ENCODE measurements at places on chromosomes 2 and 18. TPM values are rescaled to one million over a fixed set of nuclear protein-coding genes. Genes with fewer than 3 reads are reported as not detected.

The WNT6 gene
- polyA plus RNA-seq = not detected

The FAM228A gene
- polyA plus RNA-seq = 1.6 TPM

The KCNG3 gene
- 0.24 TPM for polyA plus RNA-seq

The CCDC141 gene
- 0.48 TPM for polyA plus RNA-seq

The C2orf78 gene
- not detected for polyA plus RNA-seq

The LYG1 gene
- polyA plus RNA-seq = 4.4 TPM

The MPP4 gene
- 1.2 TPM for polyA plus RNA-seq

The ZFP36L2 gene
- polyA plus RNA-seq = 105 TPM

The SIX3 gene
- not detected for polyA plus RNA-seq

The TPO gene
- 2.0 TPM for polyA plus RNA-seq

The PROKR1 gene
- polyA plus RNA-seq = 0.53 TPM

The GREB1L gene
- 0.61 TPM for polyA plus RNA-seq

The HOXD11 gene
- not detected for polyA plus RNA-seq

The STEAP3 gene
- 4.1 TPM for polyA plus RNA-seq

The SOX11 gene
- not detected for polyA plus RNA-seq

The IL1R1 gene
- 59.2 TPM for polyA plus RNA-seq

The MAP3K2 gene
- polyA plus RNA-seq = 17.1 TPM

The HIBCH gene
- polyA plus RNA-seq = 116 TPM

The ORMDL1 gene
- 272 TPM for polyA plus RNA-seq

The APCDD1 gene
- 13.1 TPM for polyA plus RNA-seq

The HAAO gene
- polyA plus RNA-seq = 20.8 TPM

The INHBB gene
- 2.4 TPM for polyA plus RNA-seq

The EVA1A gene
- polyA plus RNA-seq = 4.3 TPM

The CD8A gene
- polyA plus RNA-seq = 3.5 TPM

The DLGAP1 gene
- polyA plus RNA-seq = 4.4 TPM

The SCYGR3 gene
- not detected for polyA plus RNA-seq

The GPR39 gene
- not detected for polyA plus RNA-seq

The CAPN14 gene
- polyA plus RNA-seq = 0.10 TPM

The RUFY4 gene
- polyA plus RNA-seq = 0.98 TPM

The KATNAL2 gene
- 11.6 TPM for polyA plus RNA-seq

The PAX8 gene
- polyA plus RNA-seq = 6.7 TPM

The ANKRD30B gene
- 0.57 TPM for polyA plus RNA-seq

The FBXO48 gene
- polyA plus RNA-seq = 0.56 TPM

The NEB gene
- polyA plus RNA-seq = 3.0 TPM

The COLEC11 gene
- polyA plus RNA-seq = 16.8 TPM

Measured in adrenal gland (tissue), 19 donors.